Stimulated activated naive B cell treated with anti-CD40 and anti-IgM and Interleukin-4, amounts not matched to agents 10 μg/mL and 1 μg/mL and 100 μg/mL, for 72 hours (primary cell): ENCODE measurements at places on chromosomes 2 and 18.

DNA sequence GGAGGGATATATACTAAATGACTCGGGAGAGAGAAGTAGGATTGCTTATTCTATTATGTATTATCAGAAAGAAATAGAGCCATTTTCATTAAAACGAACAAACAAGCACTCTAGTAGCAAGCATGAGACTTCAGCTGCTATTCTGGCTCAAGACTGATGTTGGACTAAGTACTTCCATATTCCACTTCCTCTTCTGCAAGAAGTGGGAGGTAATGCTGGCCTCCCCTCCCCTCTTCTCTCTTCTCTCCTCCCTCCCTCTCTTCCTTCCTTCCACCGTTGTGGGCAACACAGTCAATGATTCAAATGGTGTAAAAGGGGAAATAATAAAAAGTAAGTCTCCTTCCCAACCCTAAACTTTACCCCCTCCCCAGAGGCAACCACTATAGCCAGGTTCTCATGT, 62.6 kb downstream of the EMX1 start:
- no peaks in the 10 kb centered on the region for H3K27me3 ChIP-seq
- DNase-seq, result no peak
- H3K27ac ChIP-seq, result no peak overlapping the region
- no peak overlapping the region for H3K4me3 ChIP-seq

DNA sequence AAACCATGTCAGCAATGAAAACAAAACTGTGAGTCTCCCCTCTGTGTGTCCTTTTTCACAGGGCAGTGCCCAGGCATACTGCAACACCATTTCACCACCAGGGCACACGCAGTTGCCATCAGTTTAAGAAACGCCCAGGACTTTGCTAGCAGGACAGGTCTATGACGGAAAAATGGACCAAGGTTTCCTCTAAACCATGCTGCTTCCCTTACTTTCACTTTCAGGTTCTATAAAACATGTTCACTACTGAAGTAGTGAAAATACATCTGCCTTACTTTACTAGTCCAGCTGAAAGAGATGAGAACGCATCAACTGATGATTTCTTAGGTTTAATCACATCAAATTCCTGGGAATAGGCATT, 110.5 kb downstream of the TCF4 start:
- H3K36me3 ChIP-seq, result peaks cover 2% of the 10 kb centered on the region
- H3K27ac ChIP-seq, result peak overlapping the region; percentile 97
- H3K4me3 ChIP-seq, result peak overlapping the region; percentile 88
- no peaks in the 10 kb centered on the region for H3K27me3 ChIP-seq
- DNase-seq, result peak; percentile 23
- peaks cover 13% of the 10 kb centered on the region for H3K4me1 ChIP-seq

GRCh38 chr2:63189026-63189425, 138.4 kb downstream of the OTX1 start:
- no peak for DNase-seq
- no peaks in the 10 kb centered on the region for H3K27me3 ChIP-seq
- no peaks in the 10 kb centered on the region for H3K4me1 ChIP-seq
- no peak overlapping the region for H3K4me3 ChIP-seq
- H3K27ac ChIP-seq, result no peak overlapping the region

- DNase-seq, result no peak
- peaks cover 38% of the 10 kb centered on the region for H3K36me3 ChIP-seq
- peak overlapping the region; percentile 55 for H3K4me3 ChIP-seq
- H3K27ac ChIP-seq, result peak overlapping the region; percentile 65
Measured at GRCh38 chr2:239944694-239945551, 80.2 kb downstream of the NDUFA10 start.

GRCh38 chr2:235701206-235701981, 207.6 kb downstream of the AGAP1 start:
- H3K27me3 ChIP-seq, result peaks cover 4% of the 10 kb centered on the region
- H3K4me3 ChIP-seq, result no peak overlapping the region
- no peaks in the 10 kb centered on the region for H3K4me1 ChIP-seq
- no peak for DNase-seq

DNA sequence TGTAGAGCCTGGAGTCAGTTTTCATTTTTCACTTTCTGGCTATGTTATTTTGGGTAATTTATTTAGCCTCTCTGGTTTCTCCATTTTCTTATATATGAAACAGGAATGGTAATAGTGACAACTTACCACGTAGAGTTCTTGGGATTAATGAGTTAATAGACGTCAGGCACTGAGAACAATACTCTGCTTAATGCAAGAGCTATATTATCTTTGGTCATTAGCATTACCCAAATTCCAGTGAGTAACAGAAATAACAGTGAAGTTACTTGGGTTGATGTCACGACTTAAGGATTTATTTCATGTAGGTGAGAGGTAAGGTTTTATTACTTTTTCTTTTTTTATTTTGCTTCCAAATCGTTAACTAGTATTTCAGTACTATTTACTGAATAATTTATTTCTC, 601.0 kb upstream of the GCFC2 start:
- H3K4me3 ChIP-seq, result no peak overlapping the region
- DNase-seq, result no peak
- H3K36me3 ChIP-seq, result no peaks in the 10 kb centered on the region
- no peak overlapping the region for H3K27ac ChIP-seq
- H3K27me3 ChIP-seq, result no peaks in the 10 kb centered on the region

DNA sequence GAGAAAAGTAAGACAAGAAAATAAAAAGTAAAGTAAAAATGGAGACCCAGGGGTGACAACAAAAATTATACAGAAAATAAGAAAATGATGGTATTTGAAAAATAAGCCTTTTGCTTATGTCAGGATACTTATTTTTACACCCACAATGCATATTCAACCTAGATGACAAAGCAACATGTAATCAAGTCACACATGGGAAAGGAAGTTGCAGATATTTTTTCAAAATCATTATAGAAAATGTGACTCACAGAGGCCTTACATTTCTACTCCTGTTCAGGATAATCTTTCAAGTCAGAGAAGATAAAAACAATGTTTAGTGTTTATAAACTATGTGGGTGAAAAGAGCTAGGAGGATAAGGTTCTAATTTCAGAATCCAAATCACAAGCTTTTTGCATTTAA, 275.3 kb upstream of the UBE2E3 start:
- no peaks in the 10 kb centered on the region for H3K4me1 ChIP-seq
- no peak for DNase-seq
- no peaks in the 10 kb centered on the region for H3K36me3 ChIP-seq
- no peak overlapping the region for H3K4me3 ChIP-seq
- H3K27ac ChIP-seq, result no peak overlapping the region

DNA sequence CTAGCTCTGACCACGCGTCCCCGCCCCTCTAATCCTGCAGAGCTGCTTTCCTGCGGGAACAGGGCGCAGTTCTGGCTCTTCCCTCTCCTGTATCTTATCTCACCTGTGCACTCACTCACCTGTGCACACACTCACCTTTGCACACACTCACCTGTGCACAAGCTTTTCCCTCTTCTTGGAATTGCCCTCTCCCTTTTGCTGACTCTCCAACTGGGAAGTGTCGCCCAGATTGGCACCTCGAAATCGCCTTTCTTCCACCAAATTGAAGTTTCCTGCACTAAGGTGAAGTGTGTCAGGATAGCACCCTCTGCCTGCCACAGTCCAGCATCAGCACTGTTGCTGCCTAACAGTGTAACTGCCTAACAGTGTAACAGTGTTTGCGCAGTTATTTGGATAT, 566 bp upstream of the CMPK2 start:
- peaks cover 6% of the 10 kb centered on the region for H3K36me3 ChIP-seq
- no peak for DNase-seq
- H3K27me3 ChIP-seq, result no peaks in the 10 kb centered on the region
- peaks cover 16% of the 10 kb centered on the region for H3K4me1 ChIP-seq

DNA sequence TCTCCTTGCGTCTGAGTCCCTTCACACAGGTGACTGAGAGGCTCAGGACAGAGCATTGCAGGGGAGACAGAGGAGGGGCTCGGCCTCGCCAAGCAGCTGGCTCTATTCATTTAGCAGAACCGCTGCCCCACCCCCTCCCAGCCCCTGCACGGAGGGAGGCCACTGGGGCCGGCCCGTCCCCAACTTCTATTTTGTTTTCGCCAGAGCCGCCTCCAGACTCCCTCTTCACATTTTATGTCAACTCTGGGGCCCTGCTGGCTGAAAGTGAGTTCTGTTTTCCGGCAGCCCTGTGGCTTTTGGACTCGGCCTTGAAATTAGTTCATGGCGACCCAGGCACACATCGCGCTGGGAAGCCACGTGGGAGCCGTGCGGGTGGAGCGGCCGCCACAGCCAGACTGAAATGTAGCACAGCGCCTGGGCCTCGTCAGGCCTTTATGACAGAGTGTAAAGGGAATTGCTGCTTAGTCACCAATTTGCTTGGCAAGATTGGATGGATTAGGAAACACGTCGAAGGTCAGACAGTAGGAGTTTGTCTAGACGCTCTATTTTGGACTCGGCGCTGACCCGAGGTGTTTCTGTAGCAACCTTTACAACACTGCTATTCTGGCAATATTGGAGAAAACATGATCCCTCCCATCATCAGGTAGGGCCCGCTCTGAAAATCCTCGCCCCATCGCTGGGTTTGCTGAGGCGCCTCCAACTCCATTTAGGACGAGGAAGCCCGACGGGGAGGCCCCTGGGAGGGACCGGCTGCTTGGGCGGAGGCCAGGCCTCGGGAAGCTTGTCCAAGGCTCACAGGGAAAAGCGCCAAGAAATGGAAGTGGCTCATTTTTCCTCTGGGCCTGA, 90.7 kb upstream of the CTDP1 start:
- H3K27ac ChIP-seq, result no peak overlapping the region
- H3K4me3 ChIP-seq, result no peak overlapping the region
- DNase-seq, result no peak
- H3K4me1 ChIP-seq, result peaks cover 6% of the 10 kb centered on the region

DNA sequence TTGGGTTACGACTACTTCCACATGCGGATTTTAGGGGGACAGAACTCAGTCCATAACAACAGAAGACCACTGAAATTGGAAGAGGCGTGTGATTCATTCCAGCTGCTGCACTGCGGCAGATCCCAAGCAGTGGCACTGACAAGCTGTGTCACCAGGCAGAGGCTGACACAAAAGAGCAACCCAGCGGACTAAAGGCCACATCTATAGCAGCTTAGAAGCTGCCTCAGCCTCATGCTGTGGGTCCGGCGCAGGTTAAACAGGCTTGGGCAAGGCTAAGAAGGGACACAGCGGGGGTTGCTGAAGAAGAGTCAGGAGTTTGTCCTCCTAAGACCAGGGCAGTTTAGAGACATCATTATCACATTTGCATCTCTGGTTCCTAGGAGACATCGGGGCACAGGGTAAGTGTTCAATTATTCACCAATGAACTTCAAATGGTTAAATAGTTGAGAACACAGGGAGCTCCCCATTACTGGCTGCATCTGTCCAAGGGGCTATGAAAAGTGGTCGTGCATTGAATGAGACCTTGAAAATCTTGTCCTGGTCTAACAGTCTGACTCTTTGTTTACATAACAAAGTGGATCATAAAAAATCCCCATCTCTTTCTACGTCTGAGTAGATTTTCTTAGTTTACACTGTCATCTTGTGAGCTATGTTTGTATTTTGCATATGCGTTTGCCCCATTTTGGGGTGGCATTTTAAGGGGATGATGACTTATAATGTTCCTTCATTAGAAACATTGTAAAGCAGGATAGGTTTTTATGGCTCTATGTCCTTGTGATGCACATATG, 162.3 kb upstream of the TRIB2 start:
- H3K4me3 ChIP-seq, result no peak overlapping the region
- H3K27ac ChIP-seq, result peak overlapping the region; percentile 56
- DNase-seq, result no peak
- H3K36me3 ChIP-seq, result peaks cover 3% of the 10 kb centered on the region

DNA sequence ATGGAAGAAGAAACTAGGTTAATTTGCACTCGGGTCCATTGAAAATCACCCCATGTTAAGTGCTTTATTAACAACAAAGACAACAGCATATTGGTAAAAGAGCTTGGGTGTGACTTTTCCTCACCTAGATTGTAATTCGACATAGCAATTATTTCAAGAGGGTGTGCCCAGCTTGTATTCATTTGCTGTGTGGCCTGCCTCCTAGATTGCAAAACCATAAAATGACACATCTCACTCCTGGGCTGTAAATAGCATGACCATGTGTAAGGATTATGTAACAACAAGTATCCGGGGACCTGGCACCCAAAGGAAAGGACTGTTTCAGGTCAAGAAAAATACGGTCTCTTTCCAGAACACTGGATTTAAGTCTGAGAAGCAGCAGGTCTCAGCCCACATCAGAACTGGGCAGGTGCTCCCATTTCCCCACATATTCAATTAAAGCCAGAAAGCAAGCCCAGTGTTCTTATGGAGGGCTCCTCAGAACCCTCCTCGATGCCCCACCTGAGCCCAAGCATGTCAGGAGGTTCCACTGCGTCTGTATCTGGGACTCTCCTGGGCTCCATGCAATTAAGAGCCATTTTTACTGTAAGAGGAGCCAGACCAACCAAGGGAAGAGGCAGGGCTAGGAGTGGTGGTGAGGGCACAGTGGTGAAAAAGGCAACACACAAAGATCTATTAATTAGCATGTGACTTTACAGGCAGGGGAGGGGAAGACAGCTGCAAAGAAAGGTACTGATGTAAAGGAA, 39.2 kb downstream of the MREG start:
- H3K4me3 ChIP-seq, result no peak overlapping the region
- peaks cover 52% of the 10 kb centered on the region for H3K36me3 ChIP-seq
- H3K4me1 ChIP-seq, result peaks cover 57% of the 10 kb centered on the region
- no peak for DNase-seq

GRCh38 chr2:233064530-233065199, 4.5 kb downstream of the INPP5D start:
- H3K27me3 ChIP-seq, result no peaks in the 10 kb centered on the region
- peak overlapping the region; percentile 98 for H3K4me3 ChIP-seq
- peak overlapping the region; percentile 81 for H3K27ac ChIP-seq
- peaks cover 60% of the 10 kb centered on the region for H3K36me3 ChIP-seq
- H3K4me1 ChIP-seq, result peaks cover 43% of the 10 kb centered on the region
- no peak for DNase-seq

- DNase-seq, result no peak
- H3K27ac ChIP-seq, result peak overlapping the region; percentile 86
- H3K4me3 ChIP-seq, result peak overlapping the region; percentile 96
Measured at GRCh38 chr2:86107031-86107430, 996 bp downstream of the PTCD3 start.

- no peak overlapping the region for H3K4me3 ChIP-seq
- peaks cover 9% of the 10 kb centered on the region for H3K36me3 ChIP-seq
- DNase-seq, result no peak
- peaks cover 16% of the 10 kb centered on the region for H3K4me1 ChIP-seq
Measured at GRCh38 chr2:234979204-234980167, 27.7 kb downstream of the SH3BP4 start.

DNA sequence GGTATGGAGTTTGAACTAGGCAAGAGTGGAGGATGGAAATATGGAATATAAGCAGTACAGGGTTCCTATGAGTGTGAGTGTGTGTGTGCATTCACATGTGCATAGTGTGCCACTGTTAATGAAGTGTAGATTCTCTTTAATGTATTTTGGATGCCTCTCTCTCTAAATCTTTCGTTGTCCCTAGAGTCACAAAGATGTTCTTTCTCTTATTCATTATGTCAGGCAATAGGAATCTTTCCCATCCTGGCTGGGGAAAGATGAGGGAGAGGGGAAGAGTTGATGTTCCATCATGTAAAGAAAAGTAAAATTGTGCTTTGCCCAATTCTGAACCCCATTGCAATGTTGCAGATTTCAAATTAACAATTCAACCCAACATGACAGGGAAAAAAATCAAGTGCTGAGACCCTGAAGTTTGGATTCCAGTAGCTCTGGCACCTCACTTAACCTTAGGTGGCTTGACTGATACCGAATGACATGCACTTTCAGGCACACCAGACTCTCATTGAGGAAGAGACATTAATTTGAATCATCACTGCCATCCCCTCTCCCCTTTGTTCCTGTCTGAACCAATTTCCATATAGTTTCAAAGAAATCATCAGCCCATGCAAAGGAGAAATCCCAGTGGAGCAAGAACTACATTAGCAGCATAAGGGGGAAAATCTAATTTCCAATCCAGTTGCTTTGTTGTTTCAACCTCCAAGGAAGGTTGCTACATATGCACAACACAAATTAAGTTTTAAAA, 28.0 kb downstream of the KLF7 start:
- H3K4me1 ChIP-seq, result peaks cover 63% of the 10 kb centered on the region
- DNase-seq, result no peak
- peak overlapping the region; percentile 69 for H3K27ac ChIP-seq
- peaks cover 24% of the 10 kb centered on the region for H3K36me3 ChIP-seq
- H3K27me3 ChIP-seq, result no peaks in the 10 kb centered on the region
